Frontal cortex (tissue), 4 donors: ENCODE measurements at places on chromosomes 3 and 15.

- DNase-seq: no peak
Observed at GRCh38 chr3:13475871-13476590, 4.1 kb upstream of the HDAC11 start.

GRCh38 chr3:108420926-108421325 lies 89.5 kb downstream of the MYH15 start:
- no peak for DNase-seq

DNA sequence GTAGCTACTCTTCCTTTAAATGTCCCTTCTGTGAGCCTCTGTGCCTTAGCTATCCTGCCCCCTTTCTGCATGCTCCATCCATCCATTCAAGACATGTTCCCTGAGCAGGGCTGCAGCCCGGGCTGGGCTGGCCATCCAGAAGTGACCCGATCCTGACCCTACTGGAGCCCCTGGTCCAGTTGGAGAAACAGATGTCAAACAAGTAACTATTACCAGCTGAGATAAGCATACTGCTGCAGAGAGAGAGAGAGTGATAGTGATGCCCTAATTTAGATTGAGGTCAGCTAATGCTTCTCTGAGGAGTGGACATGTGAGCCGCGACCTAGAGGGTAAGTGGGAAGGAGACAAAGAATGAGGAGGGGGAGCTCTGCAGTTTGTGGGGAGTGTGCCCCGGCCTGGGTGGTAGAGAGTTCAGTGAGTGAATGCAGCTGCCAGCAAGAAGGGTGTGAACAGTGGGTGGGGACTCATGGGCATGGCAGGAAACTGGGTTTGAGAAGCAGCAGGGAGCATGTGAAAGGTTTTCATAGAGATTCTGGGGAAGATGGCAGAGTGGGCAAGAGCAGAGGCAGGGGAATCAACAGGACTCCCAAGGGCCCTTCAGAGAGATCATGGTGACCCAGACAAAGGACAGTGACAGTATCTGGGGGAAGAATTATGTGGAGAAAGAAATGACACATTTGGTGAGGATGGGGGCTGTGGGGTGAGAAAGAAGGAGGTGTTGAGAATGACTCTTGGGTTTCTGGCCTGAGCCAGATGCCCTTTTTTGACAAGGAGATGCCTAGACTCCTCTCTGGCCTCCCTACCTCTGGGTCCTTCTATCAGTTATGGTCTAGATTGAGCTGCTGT lies 44.9 kb downstream of the CHCHD6 start:
- DNase-seq: no peak

DNA sequence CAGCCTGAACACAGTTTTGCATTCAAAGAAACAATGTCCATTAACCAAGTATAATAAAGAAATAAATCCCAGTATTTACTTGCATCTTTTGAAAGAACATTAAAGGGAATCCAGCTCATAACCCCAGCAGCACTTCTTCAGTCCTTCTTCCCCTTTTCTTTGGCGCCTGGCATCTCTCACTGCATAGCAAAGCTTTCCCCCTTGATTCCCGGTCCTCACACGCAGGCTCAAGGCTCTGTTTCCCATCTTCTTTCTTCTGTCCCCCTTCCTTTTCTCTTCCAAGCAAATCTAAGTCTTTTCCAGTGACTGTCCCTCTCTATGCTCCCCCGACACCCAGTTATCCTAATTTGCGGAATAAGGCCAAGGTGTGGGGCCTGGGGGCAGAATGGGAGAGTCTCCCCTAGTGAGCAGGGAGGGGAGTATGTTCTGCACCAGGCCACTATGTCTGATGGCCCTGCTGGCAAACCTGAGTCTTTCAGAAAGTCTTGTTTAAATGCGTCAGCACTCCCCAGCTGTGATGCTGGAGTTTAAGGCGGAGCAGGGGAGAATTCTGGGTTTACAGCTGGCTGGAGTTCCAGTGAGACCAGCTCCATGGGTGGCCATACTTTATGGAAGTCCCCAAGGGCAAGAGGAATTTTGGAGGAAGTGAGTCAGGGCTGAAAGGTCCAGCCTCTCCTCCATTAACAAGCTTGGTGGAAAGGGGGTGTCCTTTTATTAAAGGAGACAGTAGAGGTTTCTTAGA lies 42.1 kb downstream of the GOLGA6A start:
- DNase-seq: no peak

- no peak for DNase-seq
Observed at GRCh38 chr3:153233986-153234385, 72.0 kb downstream of the RAP2B start.

DNA sequence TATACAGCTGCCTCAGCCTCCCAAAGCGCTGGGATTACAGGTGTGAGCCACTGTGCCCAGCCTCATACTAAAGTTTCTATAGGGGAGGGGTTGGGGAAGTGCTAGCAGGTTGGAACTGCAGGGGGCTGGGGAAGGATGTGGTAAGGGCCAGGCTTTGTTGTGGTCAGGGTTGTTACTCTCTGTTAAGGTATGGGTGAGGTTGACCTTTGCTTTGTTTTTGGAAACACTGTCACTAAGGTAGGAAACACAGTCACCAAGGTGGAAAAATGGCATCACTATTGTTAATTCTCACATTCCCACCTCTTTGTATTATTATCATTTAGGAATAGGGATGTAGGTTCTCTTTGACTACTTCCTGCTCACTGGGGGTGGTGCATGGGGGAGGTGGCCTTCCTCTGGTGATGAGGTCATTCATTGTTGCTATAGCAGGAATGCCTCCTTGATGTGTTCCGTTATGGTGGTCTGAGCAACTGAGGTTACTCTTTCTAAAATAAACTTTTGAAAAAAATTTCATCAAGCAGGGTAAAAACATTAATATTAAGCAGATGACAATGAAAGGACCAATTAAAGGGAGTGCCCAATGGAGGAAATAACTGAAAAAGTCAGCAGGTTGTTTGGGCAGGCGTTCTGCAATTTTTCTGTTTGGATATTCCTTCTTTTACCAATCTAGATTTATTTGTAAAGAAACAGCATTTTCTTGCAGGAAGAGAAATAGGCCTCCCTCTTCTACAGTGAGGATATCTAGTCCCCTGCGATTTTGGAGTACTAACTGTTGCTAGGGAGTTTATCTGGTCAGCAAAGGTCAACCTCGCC lies 150.5 kb downstream of the WDR76 start:
- DNase-seq: no peak

DNA sequence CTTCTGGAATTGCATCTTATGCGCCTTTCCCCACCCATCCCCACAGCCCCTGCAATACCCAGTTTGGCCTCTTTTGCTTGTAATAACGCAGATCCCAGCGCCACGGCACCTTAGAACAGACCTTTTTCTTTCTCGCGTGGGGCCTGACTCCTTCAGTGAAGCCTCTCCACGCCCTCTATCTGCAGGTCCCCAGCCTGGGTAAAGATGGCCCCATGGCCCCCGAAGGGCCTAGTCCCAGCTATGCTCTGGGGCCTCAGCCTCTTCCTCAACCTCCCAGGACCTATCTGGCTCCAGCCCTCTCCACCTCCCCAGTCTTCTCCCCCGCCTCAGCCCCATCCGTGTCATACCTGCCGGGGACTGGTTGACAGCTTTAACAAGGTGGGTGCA lies 594 bp downstream of the CRELD1 start:
- DNase-seq: no peak
